T1000 (cell line): ENCODE measurements at places on chromosomes 11 and 22.
A peak's percentile ranks its signal among the peaks of the same experiment; 100 is the strongest.

- no peak for DNase-seq
Measured at GRCh38 chr22:40036126-40036525, 41.4 kb downstream of the FAM83F start.

DNA sequence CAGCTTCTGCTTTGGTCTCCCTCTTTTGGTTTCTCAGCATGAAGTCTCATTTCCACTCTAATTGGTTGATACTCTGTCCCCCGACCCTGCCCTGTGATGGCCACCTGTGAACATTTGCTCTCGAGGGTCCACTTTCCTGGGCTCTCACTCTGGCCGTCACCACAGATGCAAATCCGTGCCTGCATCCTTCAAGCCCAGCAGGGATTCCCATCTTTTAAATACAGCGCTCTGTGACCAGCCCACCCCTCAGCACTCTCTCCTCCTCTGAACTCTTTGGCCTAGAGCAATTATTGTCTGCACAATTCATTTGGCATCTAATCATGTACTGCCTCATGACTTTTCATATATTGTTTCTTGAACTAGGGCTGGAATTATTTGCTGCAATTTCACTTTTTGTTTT is 26.0 kb downstream of the PKNOX2 start:
- DNase-seq: no peak

DNA sequence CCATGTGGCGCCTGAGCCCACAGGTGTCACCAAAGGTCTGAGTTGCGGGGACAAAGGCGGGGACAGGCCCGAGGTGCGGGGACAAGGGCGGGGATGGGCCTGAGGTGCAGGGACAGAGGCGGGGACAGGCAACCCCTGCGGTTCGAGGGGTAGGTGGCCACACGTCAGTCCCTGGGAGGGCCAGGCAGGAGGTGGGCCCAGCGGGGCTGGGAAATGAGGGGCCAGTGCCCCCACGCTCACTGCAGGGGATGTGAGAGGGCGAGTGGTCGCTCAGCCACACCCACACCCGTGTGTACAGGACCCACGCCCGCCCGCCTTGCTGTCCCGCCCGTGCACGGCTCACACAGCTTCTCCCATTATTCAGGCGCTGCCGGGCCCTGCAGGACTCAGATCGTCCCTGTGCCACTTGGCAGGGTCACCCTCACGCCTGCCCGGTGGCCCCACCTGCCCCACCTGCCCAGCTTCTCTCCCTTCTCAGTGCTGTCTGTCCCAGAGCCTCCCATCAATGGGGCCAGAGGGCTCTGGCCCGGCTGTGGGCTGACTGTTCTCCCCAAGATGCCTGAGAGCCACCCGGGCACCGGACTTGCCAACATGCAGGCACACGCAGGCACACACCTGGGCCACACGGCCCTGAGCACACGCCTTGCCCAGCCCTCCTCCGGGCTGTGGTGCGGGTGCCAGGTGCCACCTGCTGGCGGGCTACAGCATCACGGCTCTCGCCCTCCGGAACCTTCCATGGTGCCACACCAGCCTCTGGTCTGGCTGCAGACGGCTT is 14.2 kb upstream of the MUC6 start:
- no peak for DNase-seq

GRCh38 chr11:44468345-44468988 is 97.0 kb upstream of the CD82 start:
- no peak for DNase-seq

DNA sequence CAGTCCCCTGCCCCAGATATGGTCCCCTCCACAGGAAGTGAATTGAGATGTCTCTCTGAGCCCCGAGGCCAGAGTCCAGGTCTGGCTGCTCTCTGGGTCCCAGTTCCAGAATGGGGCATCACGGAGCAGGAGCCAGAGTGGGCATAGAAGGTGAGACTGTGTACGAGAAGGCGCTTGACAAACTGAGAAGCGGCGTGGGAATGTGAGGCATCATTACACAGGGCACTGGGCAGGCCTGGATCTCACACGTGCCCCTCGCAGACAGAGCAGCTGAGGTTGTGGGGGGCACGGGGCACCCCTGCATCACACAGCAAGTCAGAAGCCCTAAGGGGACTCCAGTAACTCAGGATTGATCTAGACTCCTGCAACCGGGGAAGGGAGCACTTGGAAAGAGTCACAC is 9.2 kb downstream of the STARD10 start:
- DNase-seq: no peak

GRCh38 chr11:13947379-13947778 is 15.1 kb upstream of the SPON1 start:
- DNase-seq: no peak

DNA sequence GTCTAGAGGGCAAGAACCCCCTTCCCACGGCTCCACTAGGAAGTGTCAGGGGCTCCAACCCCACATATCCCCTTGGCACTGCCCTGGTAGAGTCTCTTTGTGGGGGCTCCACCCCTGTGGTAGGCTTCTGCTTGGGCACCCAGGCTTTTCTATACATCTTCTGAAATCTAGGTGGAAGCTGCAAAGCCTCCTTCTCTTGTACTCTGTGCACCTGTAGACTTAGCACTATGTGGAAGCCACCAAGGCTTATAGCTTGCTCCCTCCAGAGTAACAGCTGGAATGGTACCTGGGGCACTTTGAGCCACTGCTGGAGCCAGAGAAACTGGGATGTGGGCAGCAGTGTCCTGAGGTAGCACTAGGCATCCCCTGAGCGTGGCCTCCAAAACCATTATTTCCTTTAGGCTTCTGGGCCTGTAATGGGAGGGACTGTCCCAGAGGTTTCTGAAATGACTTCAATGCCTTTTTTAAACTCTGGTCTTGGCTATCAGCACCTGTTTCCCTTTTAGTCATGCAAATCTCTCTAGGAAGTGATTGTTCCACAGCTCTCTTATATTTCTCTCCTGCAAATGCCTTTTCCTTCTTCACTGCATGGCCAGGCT is 68.4 kb downstream of the TRAF6 start:
- no peak for DNase-seq

DNA sequence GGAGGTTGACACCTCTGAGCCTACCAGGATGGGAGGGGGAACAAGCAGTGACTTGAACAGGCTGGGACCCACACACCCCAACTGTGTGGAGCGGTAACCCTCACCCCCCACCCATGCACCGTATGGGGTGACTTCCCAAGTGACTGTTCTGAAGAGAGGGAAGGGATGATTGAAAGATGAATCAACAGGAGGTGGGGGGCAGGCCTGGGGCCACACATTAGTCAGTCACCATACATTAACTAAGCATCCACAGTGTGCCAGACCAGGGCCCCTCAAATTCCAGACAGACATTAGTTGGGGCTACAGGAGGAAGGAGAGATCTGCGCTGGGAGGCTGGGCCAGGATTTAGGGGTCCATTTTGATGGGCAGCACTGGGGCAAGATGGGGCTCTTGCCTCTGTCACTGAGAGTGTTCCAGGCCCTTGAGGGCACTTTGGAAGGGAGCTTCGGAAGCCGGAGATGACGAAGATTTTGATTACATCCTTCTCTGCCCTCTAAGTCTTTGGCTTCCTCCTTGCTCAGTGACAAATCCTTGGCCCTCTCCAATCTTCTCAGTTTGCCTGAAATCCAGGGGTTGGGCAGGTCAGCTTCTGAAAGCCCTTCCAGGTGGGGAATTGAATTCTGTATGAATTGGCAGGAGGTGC is 966 bp downstream of the SMTN start:
- peak; percentile 26 for DNase-seq

DNA sequence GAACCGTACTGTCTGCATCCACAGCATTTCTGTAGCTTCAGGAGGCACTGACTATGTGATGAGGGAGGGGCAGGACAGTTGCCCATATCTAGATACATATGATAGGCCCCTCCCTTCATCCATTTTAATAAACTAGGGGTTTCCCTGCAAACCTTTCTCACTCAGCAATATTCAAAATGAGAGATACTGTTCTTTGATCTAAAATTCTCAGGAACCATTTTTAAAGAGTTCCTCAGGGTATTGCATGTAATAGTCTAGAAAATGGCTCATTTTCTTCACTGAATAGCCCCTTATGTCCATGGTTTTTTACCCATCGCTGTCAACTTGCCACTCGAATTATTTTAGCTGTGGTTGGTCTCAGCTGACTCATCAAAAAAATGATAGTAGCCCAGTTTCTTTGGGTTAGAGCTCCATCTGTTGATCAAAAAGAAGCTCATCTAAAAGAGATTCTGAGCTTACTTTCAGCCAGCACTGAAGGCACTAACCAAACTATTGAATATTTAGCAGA is 37.0 kb upstream of the DNAJB7 start:
- DNase-seq: no peak

DNA sequence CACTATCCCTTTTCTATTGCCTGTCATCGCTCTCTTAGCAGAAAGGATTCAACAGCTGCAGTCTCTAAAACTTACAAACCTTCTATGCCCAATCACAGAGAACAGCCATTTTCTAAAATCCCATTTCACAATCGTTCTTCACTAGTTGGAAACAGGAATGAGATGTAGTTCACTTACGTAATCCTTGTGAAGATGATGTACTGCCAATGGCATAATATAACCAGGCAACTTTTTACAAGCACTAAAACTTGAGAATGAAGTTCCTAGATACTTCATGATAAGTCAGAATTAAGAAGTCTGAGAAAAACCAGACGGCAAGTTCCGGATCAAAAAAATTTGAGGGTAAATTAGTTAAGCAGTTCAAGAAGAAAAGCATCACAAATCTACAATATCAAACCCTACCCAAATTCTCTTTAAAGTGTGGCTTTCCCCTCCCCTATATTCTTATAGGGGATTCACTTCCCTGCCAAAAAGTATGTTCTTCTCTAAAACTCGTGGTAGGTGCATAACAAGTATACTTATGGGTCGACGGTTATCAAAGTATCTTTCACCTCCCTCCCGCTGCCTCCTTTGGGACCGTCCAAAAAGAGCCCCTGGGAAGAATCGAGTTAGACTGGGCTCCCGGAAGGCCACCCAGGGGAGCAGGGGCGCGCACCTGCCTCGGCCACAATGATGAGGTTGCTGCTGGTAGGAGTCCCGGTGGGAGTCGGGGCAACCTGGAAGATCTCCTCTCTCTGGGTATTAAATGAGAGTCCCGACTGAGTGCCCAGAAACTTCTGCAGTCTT is 666 bp downstream of the MSANTD4 start:
- no peak for DNase-seq

DNA sequence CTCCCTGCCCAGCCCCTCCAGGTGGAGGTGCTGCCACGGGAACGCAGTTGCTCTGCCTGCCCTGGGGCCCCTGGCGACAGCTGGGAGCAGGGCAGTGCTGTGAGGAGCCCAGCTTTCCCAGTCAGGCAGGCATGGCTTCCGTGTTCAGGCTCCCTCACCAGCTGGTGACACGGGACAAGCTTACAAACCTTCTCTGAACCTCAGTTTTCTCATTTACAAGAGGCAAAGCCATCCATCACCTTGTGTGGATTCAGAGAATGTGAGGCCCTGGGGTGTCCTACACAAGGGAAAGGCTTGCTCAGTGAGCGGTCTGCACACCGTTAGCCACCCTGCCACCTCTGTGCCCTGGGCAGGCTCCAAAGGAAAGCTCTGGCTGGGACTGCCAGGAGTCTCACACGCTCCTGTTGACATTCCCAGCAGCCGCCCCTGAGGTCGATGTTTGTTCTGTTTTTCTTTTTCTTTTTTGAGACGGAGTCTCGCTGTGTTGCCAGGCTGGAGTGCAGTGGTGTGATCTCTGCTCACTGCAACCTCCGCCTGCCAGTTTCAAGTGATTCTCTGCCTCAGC is 23.5 kb downstream of the SUN2 start:
- no peak for DNase-seq

DNA sequence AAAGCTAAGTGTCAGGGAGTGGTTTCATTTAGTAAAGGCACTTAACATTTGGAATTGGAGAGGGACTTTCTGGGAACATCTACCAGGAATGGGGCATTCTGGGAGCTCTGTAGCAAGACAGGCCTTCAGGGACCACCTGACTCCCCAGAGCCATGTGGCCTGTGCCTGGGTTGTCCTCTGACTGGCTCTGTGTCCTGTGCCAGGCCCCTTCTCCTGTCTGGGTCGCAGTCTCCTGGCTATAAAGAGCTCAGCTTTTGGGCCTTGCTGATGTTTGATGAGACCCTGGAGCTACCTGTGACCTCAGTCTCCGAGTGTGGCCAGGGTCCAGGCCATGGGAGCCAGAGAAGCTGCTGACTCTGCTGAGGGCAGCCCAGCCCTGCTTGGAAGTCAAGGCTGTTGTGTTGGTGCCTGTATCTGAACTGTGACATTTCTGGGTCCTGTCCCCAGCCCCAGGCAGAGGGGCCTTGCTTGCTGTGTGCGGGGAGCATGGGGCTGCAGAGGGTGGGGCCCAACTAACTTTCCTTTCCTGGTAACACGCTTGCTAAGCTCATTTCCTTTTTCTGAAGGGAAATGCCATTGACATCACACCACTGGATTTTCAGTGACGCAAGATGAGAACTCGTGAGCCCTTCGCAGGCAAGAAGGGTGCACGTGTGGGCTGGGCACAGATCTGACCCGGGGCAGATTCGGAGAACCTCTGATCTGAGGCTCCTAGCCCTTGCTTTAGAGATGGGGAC is 41.3 kb downstream of the LRRC32 start:
- no peak for DNase-seq

DNA sequence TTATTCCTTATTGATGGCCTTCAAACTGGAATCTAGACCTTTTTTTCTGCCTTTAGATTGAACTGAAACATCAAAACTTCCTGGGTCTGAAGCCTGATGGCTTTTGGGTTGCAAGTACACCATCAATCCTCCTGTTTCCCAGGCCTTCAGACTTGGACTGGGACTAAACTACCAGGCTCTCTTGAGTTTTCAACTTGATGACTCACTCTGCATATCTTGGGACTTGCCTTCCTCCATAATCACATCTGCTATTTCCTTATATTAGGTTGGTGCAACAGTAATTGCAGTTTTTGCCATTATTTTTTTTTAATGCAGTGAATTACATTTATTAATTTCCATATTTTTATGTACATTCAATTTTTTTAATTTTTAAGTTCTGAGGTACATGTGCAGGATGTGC is 7.0 kb downstream of the OR51B5 start:
- DNase-seq: no peak

DNA sequence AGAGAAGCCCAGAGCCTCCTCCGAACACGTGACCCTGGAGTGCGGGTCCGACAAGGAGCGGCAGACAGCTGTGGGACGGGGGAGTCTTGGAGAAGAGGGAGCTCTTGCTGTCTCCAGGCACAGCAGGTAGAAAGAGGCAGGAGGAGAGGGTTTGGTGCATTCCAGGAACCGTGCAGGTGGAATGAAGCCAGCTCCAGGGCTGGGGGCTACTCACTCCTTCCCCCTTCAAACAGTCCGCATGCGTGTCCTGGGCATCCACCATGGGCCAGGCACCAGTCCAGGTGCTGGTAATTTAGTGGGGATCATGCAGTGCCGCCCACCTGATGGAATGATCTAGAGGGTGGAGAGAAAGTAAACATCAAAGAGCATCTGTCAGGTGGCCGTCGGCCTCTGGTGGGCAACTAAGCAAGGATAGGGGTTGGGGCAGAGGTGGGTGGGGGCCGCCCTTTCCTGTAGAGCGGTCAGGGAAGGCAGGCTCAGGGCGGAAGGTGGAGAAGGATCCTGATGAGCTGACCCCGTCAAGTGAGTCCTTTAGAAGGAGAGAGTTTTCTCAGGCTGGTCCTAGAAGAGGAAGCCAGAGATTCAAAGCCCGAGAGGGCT is 850.0 kb downstream of the TBC1D22A start:
- DNase-seq: no peak
